ENCODE measurements at places on chromosomes 6 and 20.
A peak's percentile ranks its signal among the peaks of the same experiment; 100 is the strongest.

- DNase-seq, result no peak
Observed at GRCh38 chr20:1845163-1845523, 50.1 kb upstream of the SIRPA start.

- DNase-seq, result peak; percentile 82
Observed at GRCh38 chr20:63519668-63520503, 679 bp upstream of the PPDPF start.

DNA sequence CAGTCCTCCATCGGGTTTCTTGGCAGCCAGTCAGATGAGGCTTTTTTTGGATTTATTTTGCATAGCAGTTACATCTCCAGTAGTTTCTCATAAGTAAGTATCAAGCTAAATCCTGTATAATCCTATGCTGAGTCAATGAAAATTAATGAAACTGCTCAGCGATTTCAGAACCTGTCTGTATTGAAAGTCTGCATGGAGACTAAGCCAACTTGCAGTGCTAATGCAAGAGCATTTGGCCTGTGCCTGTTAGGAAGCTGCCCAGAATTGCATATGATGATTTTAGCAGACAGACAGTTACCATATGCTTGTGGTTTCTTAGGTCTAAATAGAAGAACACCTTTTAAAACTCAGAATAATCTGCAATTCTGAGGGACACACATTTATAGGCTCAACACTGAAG is 25.2 kb upstream of the LRRN4 start:
- DNase-seq, result no peak

DNA sequence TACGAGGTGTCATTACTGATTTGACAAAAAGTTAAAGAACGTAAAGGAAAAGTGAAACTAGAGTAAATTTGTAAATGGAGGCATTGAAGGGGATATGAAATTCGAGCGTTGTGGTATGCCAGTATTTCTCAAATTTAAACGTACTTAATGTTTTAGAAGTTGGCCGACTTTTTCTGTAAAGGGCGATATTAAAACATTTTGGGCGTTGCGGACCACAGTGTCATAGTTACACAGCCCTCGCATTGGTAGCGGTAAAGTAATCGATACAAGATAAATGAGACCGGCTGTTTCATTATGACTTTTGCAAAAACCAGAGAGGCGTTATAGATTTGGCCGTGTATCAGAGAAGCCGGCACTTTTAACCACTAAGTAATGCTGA is 39.6 kb downstream of the OR2B2 start:
- DNase-seq, result no peak

- DNase-seq, result no peak
Observed at GRCh38 chr6:45132059-45132458, 196.1 kb upstream of the RUNX2 start.

- peak; percentile 61 for DNase-seq
Observed at GRCh38 chr6:89966228-89966544, 71.9 kb downstream of the GJA10 start.

DNA sequence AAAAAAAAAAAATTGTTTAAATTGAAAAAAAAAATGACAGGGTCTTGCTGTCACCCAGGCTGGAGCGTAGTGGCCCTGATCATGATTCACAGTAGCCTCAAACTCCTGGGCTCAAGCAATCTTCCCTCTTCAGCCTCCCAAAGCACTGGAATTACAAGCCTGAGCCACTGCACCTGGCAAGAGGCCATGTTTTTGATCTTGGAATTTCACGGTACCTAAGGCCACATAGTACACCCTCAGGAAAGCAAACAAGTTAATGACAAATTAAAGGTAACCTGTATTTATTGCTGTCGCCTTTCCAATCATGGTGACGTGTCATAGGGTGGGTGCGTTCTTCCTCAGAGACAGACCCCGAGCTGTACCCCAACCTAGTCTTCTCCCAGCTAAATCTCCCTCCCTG is 79.2 kb downstream of the LINC00237 start:
- DNase-seq, result no peak

- no peak for DNase-seq
Observed at GRCh38 chr20:17614812-17615644, 45.2 kb downstream of the DSTN start.

DNA sequence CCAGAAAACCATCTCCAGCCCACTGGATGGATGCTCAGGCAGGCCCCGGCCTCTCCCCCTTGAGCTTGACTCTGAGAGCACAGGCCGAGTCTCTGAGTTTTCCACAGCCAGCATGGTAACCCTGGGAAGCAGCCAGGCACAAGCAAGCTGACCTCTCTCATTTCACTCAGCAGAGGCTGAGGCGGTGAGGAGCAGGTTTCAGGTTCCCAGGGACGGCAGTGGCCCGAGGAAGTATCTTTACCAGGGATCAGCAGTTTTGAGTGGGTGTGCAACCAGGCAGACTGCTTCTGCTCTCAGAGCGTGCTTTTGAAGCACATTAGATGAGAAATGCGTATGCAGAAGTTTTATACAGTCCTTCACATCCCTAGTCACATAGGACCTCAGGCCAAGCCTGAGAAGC is 12.6 kb downstream of the HCK start:
- DNase-seq, result no peak

GRCh38 chr20:47612670-47613069 is 111.0 kb downstream of the NCOA3 start:
- DNase-seq, result no peak

- DNase-seq, result no peak
Observed at GRCh38 chr20:37649017-37649416, 44.8 kb upstream of the CTNNBL1 start.

GRCh38 chr6:38151580-38152500 is 332.3 kb downstream of the ZFAND3 start:
- DNase-seq, result peak; percentile 9

DNA sequence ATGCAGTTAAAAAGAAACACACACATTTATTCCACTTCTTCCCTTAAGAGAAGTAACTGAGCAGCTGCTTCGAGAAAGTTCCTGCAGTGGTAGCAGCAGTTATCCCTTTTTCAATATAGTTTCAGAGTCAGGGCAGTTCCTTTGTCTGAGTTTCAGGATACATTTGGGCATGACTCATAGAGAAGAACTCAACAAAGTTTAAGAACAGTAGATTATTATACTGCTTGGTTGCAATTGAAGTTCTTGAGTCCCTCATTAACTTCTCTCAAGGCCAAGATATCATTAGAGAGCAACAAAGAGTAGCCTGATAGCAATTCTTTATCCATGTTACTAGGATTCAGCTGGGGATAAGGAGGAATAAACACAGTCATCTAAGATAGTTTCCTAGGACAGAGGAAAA is 54.4 kb downstream of the TPD52L1 start:
- DNase-seq, result no peak

GRCh38 chr6:158640519-158640918 is 4.0 kb downstream of the DYNLT1 start:
- no peak for DNase-seq

DNA sequence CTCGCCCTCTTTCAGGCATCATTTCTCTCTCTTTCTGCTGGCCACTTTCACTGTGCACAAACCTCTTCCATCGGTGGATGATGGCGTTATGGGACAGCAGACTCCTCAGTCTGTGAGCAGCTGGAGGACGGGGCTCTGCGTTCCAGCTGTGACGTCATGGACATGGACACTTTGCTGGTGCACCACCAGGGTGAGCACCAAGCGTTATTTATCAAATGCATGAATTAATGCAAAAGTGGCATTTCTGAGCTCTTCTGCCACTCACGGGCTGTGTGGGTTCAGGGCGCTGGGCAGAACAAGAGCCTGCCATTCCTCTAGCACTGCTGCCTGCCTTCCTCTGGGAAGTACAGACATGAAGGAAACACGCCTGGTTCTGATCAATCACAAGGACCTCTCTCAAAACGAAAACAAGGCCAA is 82.9 kb upstream of the MPC1 start:
- DNase-seq, result no peak

DNA sequence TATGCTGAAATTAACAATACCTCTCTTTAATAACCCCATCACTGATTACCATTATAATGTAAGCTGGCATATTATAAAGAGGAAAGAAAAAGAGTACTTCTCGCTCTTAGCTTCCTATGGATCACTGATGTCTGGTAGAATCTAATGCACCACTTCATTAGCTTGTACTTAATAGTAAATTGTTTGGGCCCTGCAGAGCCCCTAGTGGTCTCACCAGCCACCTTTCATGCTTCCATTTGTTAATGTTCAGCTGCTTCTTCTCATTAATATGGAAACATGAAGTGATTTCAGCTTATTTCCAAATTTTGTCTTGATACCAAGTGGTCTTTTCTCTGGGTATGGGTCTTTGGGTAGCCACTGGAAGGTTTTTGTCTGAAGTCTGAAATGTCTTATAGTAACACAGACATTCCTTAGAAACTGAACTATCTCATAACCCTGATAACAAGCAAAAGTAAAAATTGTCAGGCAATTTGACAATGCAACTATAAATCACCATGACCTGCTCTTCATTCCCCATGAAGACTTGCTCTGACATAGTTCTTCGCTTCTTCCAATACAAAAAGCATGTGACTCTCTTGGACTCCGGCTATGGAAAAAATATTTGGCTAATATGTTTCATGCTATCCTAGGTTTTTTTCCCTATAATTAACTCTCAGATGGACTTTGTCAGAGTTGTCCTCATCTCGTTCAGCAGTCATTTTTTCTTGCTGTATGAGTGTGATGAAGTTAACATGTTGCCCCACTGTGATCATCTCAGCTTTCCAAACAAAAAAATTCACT is 395.8 kb upstream of the MARCKS start:
- DNase-seq, result no peak

DNA sequence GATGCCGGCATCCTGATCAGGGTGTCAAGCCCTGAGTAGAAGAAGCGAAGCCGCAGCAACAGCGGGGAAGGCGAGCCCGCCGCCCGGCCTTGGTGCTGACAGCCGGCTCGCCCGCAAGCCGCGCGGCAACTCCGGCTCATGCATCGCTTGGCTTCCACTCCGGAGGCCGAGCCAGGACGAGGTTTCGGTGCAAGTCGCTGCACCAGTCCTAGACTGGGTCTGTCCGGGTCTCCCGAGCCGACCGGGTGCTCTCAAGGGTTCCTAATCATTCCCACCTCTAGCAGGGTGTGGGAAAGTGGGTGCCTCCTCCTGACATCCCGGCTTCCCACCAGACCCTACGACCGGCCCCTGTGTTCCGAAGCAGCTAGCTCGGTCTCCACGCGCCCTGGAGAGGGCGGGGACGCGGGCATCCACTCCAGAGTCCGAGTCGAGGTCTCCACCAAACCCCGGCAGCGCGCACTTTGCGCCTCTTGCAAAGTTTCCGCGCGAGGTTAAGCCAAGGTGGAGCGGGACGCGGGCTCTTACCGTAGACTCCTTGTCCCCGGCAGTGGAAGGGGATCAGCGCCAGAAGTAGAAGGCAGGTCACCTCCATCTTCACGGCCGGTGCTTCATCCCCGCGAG is 1.4 kb downstream of the MDGA1 start:
- DNase-seq, result peak; percentile 56

DNA sequence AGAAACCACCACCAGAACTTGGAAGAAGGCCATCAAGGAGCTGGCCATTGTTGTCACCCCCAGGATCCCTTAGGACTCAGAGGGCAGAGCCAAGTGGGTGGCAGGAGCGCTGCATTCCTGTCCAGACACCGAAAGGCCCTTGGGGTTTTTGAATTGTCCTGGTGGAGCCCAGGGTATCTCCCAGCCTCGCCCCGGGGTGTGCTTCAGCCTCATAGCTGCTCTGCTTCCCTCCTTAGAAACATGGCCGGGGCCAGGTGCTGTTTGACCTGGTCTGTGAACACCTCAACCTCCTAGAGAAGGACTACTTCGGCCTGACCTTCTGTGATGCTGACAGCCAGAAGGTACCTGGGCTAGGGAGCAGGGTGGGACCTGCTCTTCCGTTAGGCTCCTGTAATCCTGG is 23.2 kb downstream of the EPB41L1 start:
- DNase-seq, result no peak

GRCh38 chr6:27241443-27241842 is 6.1 kb upstream of the PRSS16 start:
- DNase-seq, result no peak

GRCh38 chr6:82066991-82067411 is 180.5 kb downstream of the IBTK start:
- no peak for DNase-seq

DNA sequence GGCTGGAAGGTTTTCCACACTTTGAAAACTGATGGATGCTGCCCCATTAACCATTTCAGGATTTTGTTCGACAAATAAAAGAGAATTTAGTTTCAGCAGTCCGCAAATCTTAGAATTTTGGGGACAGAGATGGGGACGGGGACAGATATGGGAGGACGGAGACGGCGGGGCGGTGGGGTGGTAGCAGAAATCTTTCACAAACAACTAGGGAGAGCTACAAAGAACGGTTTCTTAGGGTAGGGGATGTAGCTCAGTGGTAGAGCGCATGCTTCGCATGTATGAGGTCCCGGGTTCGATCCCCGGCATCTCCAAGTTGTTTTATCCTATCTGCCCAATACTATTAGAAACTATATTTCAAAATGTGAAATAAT is 15.1 kb downstream of the HMGN4 start:
- peak; percentile 83 for DNase-seq

DNA sequence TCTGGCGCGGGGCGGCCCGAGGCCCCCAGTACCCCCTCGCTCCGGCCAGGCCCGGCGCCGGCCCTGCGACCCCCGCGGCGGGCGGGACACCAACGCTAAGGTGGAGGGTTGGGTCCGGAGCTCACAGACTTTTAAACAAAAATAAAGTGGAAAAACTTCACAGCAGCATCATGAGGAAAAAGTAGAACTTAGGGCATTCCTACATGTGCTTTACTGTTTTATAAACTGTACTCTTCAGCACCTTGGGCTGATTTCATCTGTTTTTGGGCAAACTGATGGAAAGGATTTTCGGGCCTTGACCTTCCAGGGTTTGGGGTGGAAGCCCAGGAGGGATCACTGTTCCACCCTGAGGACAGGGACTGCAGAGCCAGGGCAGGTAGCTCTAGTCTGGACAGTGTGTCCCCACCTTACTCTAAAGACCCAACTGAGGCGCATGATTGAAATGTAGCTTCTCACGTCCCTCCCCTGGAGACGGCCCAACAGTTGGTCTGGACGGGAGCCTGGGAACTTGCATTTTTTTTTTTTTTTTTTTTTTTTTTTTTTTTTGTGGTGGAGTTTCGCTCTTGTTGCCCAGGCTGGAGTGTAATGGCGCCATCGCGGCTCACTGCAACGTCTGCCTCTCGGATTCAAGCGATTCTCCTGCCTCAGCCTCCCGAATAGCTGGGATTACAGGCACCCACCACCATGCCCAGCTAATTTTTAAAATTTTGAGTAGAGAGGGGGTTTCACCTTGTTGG is 740 bp downstream of the NELFCD start:
- no peak for DNase-seq

DNA sequence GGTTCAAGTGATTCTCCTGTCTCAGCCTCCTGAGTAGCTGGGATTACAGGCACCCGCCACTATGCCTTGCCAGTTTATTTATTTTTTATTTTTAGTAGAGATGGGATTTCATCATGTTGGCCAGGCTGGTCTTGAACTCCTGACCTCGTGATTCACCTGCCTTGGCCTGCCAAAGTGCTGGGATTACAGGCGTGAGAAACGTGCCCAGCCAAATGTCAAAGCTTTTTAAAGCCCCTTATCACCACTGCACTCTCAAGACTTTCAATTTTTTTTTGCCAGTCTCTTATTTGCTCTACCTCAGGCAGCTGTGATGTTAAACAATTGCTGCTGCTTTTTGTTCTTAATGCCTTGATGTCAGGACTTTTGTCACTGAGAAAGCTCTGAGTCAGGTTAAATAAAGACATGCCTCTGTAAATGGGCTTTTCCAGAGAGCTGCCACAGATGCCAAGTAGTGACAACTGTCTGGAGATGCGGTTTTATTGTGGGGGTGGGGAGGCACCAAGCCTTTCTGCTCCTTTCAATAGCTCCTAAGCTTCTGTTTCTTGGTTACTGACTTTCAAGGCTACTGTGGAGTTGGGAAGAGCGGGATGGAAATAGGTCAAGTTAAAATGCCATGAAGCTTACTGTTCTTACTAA is 29.2 kb downstream of the RSPH3 start:
- DNase-seq, result no peak
